ENCODE measurements at places on chromosomes 6 and 20.

- DNase-seq, result no peak
Measured at GRCh38 chr6:157859775-157860504, 36.9 kb downstream of the SNX9 start.

GRCh38 chr6:78810146-78810545 is 57.2 kb upstream of the IRAK1BP1 start:
- DNase-seq, result peak; percentile 11

GRCh38 chr6:16737925-16738324 is 23.3 kb downstream of the ATXN1 start:
- DNase-seq, result no peak

- peak; percentile 53 for DNase-seq
Measured at GRCh38 chr20:31722257-31723068, at the start of gene BCL2L1. TSS of gene BCL2L1 (minus strand) at chr20:31722868. CDS start at chr20:31722218, 650 bp downstream.

GRCh38 chr6:166419286-166419685 is 36.5 kb upstream of the MPC1 start:
- DNase-seq, result no peak

DNA sequence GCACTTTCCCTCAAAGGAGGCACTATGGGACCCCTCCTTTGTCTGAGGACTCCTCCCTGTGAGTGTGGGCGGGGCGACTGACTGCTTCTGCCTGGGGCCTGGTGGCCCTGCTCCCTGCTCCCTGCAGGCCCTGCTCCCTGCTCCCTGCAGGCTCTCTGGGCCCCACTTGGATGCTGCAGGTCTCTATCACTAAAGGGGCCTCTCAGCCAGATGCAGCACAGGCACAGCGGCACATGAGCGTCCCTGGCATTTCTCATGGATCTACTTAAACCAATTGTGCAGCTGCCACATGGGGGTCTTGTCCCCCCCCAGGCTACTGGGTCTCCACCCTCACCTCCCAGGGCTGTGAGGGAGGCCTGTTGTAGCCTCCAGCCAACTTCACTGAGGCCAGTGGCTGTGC is 7.8 kb downstream of the EEF1A2 start:
- DNase-seq, result no peak

DNA sequence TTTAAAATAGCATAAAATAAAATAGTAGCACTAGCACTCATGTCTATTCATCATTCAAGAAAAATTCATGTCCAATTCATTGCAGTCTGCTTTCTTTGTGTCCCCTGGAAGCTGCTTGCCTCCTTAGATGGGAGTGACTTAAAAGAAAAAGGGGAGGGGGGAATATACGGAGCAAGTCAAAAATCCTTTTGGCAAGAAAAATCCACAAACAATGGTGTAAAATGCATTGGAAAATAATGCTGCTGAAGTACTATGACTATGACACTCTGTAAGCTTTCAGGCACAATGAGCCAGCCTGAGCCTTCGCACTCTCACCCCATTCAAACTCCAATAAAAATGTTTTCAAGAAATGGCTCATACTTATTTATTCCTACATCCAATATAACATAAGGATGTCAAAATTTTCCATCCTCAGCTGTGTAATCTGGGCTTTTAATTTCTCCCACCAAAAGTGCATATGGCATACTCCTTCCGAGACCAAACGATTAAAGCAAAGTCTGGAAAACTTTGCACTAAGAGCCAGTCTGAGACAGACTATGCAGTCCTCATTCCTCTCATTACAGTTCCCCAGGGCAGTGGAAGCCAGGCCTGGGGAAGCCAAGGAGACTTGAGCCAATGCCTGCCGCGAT is 790 bp downstream of the NEDD9 start:
- DNase-seq, result no peak

DNA sequence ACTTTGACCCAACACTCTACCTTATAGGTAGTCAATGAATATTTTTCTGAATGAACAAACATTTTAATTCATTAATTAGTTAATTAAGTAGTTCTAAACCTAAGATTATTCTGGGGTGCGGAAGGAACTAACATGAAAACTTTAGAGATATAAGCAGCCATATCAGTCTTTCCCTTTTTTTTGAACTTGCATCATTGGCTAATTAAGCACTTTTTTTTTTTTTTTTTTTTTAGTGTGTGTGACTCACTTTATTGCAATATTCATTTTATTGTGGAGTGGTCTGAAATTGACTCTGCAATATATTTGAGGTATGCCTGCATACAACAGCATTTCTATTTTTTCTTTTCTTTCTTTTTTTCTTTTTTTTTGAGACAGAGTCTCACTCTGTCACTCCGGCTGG is 21.8 kb upstream of the AMD1 start:
- DNase-seq, result no peak

GRCh38 chr20:48789185-48789668 is 38.6 kb downstream of the PREX1 start:
- no peak for DNase-seq

DNA sequence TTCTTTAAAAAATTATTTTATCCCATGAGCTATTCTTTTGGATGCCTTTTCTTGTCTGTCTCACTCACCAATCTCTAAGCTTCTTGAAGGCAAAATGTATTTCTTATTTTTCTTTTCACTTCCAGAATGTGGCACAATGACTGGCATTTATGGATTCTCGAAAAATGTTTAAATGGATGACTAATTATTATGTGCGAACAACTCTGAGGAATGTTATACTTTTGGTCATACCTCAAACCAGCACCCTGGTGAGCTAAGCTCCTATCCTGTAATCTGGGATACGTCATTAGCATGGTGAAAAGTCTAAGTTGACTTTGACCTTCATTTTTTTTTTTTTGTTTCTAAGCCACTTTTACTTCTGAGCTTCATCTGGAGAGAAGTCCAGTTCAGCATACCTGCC is 214.0 kb upstream of the CEP162 start:
- DNase-seq, result no peak

- DNase-seq, result no peak
Measured at GRCh38 chr6:91497770-91498169, 910.9 kb upstream of the MAP3K7 start.

DNA sequence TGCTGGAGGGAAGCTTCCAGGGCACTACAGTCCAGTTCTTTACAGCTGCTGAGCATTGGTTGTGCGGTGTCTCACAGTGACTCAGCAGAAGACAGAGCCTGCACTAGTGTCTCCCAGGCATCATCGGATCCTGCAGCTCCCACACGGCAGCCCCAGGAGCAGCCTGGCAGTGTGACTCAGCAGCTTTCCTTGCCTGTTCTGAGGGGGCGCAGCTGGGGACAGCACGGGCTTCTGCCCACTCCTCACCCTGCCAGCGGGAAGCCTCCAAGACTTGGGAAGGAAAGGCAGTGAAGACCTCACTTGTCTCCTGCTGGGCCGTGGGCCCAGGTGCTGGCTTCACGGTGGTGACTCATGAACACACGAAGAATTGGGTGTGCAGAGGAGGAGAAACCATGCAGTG is 165.4 kb downstream of the SYNDIG1 start:
- peak; percentile 81 for DNase-seq

DNA sequence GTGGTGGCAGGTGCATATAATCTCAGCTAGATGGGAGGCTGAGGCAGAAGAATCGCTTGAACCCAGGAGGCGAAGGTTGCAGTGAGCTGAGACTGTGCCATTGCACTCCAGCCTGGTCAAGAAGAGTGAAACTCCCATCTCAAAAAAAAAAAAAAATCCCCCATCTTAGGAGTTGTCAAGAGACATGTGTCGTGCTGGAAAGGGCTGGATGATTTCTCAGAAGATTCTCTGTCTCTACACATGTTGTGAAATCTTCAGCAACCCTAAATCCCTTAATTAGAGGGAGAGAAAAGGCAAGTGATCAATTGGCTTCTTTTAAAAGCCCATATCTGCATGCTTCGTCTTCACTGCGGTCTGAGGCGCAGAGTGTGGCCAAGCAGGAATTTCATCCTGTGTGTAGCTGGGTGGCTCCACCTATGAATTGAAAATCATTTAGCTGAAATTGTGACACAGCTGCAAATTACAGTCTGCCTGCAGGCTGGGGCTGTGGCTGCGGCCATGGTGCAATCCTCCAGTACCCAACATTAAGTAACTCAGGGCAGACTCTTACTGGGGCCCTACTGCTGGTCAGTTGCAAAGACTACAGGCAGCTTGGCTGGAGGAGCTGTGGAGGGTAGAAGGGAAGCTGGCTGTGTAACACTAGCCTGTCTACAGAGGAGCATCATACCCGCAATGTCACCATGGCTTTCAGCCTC is 3.2 kb upstream of the TGM3 start:
- DNase-seq, result no peak

DNA sequence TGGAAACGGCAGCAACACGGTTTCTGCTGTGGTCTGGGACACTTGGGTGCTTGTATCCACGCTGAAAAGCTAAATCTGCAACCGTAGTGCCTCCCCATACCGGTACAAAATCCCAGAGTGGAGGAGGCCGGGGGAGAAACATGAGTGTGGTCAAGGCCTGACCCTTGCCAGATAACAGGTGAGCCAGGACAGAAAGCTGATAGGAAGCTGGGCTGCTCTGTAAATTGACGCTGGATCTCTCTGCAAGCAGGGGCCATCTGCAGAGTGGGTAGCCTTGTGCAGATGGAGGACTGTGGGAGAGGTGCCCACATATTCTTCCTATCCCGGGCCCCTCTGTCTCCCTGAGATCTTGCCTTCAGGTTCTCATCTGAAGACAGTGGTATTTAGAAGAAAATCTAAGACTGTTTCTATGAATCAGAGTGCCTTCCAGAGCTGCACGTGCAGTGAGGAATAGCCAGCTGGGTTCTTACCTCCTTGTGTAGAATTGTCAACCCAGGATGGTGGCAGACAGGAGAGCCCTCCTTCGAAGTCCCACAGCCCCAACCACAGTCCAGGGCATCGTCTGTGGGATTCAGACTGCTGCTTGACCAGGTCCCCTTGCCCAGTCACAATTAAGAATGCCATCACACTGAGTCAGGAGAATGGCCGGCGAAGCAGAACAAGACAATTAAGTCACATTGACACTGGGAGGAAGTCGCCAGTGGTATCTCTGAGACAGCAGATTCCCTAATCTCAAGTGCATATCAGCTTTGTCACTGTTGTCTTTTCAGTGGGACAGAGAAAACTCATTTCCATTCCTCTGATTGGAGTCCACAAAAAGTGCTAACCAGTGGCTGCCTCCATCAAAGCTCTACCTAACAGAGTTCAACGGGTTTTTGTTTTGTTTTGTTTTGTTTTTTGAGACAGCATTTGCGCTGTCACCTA is 100.0 kb upstream of the RIPOR2 start:
- DNase-seq, result no peak

All from GM04503 (cell line).